ENCODE measurements at places on chromosomes 12 and 14.

GRCh38 chr12:119666900-119667576 lies 895 bp upstream of the PRKAB1 start:
- no peak for ATAC-seq

DNA sequence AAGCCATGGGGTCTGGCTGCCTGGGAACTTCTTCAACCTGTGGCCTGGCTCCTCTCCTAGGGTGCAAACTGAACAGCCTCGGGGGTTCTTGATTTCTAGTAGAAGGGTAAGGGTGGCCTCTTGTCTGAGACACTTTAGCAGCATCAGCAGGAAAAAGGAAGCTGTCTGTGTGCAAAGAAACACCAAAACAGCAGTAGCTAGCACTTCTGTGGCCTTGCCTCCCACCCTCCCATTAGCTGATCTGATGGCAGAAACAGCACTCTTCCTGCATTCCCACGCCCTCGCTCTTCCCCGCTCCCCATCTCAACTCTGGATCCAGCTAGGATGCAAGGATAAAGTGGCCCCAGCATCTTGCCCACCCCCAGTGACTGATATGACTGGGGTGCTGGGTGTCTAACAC lies 20.7 kb downstream of the SLC7A8 start:
- no peak for ATAC-seq

DNA sequence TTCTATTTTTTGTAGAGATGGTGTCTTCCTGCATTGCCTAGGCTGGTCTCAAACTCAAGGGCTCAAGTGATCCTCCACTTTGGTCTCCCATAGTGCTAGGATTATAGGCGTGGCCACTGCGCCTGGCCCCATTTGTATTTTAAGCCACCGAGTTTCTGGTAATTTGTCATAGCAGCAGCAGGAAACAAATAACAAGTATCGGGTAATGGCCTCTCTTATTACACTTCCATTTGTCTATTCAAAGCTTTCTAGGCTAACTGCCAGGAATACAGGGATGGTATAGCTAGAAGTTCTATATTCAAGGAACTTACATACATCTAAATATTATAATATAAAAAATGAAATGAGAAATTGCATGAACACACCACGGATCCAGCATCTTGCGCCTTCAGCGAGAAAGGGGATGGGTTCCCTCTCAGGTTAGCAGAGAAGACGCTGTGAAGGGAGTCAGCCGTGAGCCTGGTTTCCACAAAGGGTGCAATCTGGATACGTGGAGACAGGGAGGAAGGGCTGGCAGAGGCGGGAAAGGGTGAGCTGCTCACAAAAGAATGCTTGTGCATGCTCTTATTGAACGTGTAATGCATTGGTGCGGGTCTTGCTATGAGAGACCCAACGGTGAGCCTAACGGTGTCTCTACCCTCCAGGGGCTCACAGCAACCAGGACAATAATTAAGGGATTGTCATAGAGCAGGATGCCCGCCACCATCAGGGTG lies 9.5 kb downstream of the BDKRB1 start:
- no peak for ATAC-seq

DNA sequence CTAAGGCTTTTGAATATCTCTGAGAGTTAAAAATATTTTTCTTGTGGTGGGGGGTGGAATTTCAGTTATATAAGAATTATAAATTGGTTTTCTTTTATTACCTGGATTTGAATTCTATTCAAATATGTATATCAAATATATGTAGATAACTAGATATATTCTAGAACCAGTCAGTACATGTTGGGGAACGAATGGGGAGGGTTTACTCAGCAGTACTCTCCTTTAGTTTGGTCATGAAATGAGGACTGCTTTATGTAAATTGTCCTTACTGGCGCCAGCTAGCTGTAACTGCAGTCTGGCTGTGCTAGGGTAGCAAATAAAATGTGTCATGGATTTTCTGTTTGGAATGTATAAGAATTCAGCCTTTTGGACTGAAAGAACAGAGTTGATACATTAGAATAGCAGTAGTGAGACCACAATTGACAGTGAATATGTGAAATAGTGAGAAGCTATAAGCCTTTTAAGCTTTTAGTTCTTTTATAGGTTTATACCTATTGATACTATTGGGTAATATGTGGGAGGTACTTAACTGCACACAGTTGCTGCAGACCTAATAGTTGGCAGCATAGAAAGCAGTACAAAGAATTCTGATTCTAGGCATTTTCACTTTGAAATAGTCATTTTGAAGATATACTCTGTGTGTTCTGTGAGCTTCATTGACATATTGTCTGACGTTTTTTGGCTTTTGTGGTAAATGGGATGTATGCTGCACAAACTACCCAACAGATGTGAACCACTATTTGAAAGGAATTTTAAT lies 29.0 kb downstream of the ATF7IP start:
- peak; percentile 100 for ATAC-seq

- no peak for ATAC-seq
These were observed 4.3 kb upstream of the APPL2 start for GRCh38 chr12:105240228-105240627.

GRCh38 chr12:86723326-86723725 lies 467.1 kb upstream of the MGAT4C start:
- no peak for ATAC-seq

DNA sequence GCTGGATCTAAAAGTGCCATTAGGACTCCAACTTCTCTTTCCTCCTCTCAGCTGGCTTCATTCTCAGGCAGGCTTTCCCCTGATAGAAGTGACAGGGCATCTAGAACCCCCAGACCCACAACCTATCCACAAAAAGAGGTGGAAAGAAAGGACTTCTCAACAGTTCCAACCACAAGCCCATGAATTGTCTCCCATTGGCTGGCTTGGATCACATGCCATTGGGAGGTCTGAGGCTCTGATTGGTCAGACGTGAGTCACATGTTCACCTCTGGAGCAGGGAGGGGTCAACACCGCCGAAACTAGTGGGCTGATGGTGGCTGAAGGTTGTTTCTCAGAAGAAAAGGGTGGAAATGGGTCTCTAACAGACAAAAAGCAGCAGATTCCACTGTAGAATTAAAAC lies 47.2 kb downstream of the DRAM1 start:
- ATAC-seq = peak; percentile 19

DNA sequence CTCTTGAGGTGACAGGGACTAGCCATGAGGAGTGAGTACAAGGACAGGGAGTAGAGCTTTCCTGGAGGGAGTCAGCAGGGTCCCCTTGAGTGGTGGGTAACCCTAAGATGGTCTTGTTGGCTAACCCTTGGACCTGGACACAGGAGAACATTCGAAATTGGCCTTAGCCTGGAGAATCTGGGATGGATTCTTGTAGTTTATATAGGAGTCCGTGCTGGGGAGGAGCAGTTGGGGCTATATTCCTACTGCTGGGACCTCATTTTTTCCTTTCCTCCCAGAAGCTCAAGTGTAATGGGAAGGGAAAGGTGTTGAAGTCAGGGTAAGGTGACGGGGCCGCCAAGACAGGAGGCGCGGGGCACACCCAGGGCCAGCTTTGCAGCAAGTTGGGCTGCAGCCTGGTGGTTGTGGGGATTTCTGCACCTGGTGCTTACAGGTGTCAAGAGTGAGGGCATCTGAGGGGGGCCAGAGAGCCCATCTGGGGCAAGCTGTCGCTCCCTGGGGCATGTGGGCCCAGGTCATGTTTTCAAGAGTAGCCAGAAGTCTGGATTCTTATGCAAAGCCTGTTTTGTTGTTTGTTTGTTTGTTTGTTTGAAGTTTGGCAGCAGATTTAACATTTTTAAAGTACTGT lies 5.1 kb downstream of the BCL7A start:
- ATAC-seq = no peak

- ATAC-seq = peak; percentile 89
These were observed 25.0 kb upstream of the CIT start for GRCh38 chr12:119902084-119902509.

GRCh38 chr12:89756585-89757398 lies 48.2 kb upstream of the ATP2B1 start:
- ATAC-seq = peak; percentile 72

- ATAC-seq = no peak
These were observed 50.6 kb downstream of the DAAM1 start for GRCh38 chr14:59239022-59239421.

GRCh38 chr12:83473408-83474095 lies 786.8 kb downstream of the TMTC2 start:
- peak; percentile 46 for ATAC-seq

DNA sequence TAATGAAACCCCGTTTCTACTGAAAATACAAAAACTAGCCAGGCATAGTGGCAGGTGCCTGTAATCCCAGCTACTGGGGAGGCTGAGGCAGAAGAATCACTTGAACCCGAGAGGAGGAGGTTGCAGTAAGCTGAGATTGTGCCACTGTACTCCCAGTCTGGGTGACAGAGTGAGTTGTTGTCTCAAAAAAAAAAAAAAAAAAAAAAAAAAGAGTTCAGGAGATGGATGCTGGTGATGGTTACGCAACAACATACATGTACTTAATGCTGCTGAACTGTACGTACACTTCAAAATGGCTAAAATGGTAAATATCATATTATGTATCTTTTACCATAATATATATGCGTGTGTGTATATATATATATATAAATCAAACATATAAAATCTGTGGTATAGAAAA lies 29.0 kb downstream of the ACTN1 start:
- ATAC-seq = no peak

GRCh38 chr12:75471902-75472890 lies 8.4 kb upstream of the GLIPR1 start:
- ATAC-seq = no peak

- no peak for ATAC-seq
These were observed 59.8 kb downstream of the CNTN1 start for GRCh38 chr12:40752011-40752410.

GRCh38 chr14:22554498-22555383 lies 34.3 kb downstream of the DAD1 start:
- ATAC-seq = no peak

- ATAC-seq = no peak
These were observed 114.4 kb upstream of the EGLN3 start for GRCh38 chr14:34065236-34065635.
